ENCODE measurements at places on chromosomes 12 and 14. TPM values are rescaled to one million over a fixed set of nuclear protein-coding genes. Genes with fewer than 3 reads are reported as not detected.

GRCh38 chr14:96229315-96229714 lies 24.7 kb downstream of the BDKRB2 start:
- DNase-seq, result no peak

DNA sequence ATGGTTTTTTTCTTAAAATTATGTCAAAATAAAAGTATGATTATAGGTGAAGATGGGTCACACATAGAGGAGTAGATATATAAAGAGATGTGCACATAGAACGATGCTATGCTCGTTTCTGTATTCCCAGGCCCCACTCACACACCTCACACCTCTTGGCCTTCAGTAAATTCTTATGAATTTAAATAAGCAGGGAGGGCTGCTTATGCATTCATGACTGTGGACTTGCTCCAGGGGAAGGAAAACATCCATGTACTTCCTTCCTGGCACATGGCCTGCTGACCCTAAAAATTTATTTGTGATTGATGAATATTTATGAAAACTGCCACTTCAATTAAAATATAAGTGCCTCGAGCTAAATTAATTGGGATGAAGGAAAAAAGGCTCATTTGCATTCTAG lies 1306.7 kb upstream of the TMEM132C start:
- no peak for DNase-seq

DNA sequence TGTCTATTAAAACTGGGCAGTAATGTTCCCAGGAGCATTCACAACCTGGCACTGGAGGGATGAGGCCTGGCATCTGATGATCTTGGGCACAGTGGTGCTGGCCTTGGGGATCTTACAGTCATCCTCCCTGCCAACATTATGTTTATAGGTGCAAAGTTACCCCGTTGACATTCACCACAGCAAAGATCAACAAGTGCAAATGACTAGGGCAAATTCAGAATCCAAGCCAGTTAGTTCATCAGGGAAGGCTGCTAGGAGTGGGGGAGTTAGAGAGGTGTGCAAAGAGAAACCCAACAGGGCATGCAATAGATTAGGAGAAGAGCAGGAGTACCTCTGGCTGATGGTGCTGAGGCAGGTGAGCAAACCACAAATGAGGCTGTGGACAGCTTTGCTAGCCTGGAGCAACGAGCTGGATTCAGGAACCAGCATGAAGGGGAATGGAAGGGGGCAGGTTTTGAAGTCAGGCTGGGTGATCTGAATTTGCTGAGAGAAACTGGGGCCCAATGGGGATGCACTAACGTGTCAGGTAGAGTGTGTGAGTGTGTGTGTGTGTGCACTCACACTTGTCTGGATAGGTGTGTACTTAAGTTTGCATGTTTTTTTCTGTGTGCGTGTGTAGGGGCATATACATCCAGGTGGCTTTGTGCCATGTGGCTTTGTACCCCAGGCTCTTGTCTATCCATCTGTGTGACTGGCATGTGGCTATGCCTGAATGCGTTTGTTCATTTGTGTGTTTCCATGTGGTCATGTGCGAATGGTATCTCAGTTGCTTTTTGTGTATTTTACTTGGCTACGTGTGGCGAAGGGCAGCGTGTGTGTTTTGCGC lies 1.6 kb downstream of the CISTR start:
- peak; percentile 49 for DNase-seq

RND1 gene
- total RNA-seq, result 18.9 TPM

DNA sequence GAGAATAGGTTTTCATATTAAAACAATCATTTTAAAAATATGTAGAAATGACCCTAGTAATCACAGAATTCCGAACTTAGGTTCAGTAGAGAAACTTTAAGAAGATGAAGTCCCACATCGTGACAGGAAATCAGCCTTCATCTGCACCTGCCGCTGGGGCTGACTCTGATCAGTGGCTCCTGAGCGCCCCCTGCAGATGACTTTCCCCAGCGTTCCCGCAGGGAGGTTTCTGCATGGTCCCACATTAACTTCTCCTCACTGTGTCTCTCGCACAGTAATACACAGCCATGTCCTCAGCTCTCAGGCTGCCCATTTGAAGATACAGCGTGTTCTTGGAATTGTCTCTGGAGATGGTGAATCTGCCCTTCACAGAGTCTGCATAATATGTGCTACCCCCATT lies 1131.1 kb downstream of the TMEM121 start:
- DNase-seq, result no peak

- DNase-seq, result no peak
Measured at GRCh38 chr12:53230108-53230845, 1.7 kb downstream of the RARG start.

DNA sequence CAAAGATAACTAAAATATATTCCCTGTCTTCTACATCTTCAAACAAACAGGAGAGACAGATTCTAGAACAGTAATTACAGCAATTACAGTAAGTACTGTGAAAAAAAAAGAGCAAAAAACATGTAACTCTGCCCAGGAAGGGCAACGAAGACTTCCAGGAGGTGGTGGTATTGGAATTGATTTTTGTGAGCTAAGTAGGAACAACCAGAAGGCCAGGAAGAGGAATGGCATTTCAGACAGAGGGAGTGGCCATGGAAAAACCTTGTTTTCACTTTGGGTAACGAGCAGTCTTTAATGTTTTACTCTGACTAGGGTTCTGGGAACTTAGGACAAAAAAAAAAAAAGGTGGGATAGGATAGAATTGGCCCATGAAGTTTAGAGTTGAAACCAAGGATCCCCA lies 196.3 kb upstream of the PLEKHG7 start:
- no peak for DNase-seq

CIROP gene
- total RNA-seq, result 1.6 TPM

HPD gene
- 0.95 TPM for total RNA-seq

AMHR2 gene
- 23.6 TPM for total RNA-seq

GRCh38 chr12:915090-915489 lies 34.4 kb downstream of the RAD52 start:
- DNase-seq, result peak; percentile 65

GRCh38 chr12:106145539-106146447 lies 7.0 kb upstream of the NUAK1 start:
- peak; percentile 53 for DNase-seq

OTUB2 gene
- total RNA-seq, result 6.7 TPM

KLRG1 gene
- 3.1 TPM for total RNA-seq

GRCh38 chr14:96581902-96582301 lies 79.7 kb downstream of the PAPOLA start:
- DNase-seq, result peak; percentile 76

GRCh38 chr14:86221755-86222154 lies 691.8 kb downstream of the FLRT2 start:
- no peak for DNase-seq

GRCh38 chr12:122732170-122732569 lies 1.5 kb upstream of the HCAR1 start:
- no peak for DNase-seq

GRCh38 chr14:60212503-60213371 lies 36.3 kb upstream of the PPM1A start:
- no peak for DNase-seq

DNA sequence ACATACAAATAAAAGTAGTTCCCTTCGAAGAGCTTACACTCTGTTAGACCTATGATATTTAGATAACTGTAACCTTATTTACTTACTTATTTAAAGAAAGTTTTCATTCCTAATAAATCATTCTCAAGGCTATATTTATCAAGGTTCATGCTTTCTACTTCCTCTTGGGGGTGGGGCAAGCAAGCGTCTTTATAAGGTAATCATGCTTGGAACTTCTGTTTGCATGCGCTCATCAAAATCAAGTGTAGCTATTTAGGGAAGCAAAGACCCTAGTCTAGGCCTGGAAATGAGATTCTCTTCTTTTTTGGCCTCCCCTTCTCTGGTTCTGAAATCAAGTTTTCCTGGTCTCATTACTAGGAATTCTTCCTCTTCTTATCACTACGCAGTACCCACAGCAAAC lies 766 bp downstream of the RERG start:
- no peak for DNase-seq

DNA sequence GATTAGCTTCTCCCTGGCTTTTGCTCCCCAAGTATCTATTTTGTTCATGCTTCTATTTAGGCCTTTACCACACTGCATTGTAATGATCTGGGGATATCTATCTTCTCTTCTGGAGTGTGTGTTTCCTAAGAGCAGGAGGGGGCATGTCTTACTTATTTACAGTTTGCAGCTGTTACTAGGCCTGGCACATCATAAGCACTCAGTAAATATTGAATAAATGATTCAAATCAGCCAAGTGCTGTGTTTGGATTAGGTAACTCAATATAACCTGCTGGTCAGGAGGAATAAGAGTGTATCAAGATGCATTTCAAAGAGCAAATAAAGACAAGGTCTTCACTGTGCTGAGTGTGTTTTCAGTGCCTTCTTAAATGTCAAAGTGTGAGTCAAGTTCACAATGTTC lies 186.1 kb downstream of the FOXG1 start:
- no peak for DNase-seq

LTB4R2 gene
- total RNA-seq, result 9.5 TPM

DNA sequence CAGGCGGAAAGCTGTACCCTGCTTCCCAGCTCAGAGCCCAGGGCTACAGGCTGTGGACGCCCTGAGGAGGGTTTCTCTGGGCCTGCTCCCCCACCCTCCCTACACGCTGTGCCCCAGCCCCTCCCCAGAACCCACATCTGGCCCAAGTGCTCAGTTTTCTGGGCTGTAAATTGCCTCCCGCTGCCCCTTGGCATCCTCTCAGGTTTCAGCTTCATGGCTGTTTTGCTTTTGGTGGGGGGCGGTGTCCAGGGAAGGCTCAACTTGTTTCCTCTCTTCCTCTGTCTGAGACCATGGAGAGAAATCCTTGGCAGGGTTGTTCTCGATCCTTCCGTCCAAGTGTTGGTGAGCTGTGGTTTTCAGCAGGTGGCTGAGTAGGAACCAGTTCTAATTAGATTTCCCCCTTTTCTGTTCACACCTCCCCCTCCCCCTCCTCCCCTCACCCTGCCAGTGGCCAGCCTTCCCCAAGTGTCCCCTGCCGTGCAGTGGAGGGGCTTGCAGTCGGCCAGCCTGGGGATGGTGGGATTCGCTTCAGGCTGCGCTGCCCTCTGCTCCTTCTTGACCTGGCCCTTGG lies 61.8 kb downstream of the TSPAN9 start:
- peak; percentile 72 for DNase-seq

DNA sequence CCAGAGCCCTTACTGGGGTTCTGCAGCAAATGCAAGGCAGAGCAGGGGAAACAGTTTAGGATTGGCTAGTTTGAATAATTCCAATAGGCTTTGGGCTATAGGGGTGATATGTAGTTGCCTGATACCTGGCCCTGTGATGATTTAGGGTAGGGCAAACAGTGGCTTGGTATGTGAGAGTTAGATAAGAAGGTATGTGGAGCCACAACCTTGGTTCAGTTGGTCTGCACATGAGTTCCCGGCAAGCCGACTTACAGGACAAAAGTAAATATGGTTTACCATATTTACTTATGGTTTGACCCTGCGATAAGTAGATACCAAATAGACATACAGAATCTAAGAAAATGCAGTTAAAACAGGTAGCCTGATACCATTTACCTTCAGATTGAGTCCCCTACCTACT lies 8.3 kb upstream of the CAPRIN2 start:
- no peak for DNase-seq

- no peak for DNase-seq
Measured at GRCh38 chr14:50658203-50658602, 9.9 kb downstream of the SAV1 start.

- no peak for DNase-seq
Measured at GRCh38 chr12:123960029-123960735, 12.4 kb downstream of the CCDC92 start.

GPRC5D gene
- total RNA-seq, result not detected

- no peak for DNase-seq
Measured at GRCh38 chr12:21718944-21719650, 55.4 kb downstream of the KCNJ8 start.

DNA sequence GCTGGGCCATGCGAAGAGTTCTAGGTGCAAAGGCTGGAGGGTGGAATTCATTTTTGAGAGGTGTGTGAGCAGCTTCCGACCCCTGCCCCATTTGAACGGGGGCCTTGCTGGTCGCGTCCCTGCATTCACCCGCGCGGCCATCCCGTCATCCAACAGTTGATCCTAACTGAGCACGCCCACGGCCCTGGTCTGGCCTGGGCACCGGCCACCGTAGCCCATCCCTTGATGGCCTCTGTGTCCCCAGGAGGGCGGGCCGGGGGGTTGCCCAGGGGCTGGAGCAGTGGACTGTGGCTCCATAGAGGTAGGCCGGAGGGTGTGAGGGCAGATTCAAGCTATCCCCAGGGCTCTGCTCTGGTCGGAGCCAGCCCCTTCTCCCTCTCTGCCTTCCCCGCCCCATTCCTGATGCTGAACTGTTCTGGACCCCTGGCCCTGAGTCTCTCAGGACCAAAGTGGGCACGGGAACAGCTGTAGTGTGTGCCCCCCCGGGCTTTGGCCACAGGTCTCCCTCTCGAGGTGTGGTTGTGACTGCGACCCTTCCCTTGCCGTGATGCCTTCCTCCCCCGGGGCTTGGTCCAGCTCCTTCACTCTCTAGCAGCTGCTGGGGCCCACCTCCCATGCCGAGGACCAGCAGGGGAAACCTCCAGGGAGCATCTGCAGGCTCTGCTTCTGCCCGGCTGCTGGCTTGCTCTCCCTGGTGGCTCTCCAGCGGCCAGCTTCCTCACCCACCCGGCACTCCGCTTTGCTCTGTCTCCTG lies 9.1 kb downstream of the MEG3 start:
- no peak for DNase-seq

DNA sequence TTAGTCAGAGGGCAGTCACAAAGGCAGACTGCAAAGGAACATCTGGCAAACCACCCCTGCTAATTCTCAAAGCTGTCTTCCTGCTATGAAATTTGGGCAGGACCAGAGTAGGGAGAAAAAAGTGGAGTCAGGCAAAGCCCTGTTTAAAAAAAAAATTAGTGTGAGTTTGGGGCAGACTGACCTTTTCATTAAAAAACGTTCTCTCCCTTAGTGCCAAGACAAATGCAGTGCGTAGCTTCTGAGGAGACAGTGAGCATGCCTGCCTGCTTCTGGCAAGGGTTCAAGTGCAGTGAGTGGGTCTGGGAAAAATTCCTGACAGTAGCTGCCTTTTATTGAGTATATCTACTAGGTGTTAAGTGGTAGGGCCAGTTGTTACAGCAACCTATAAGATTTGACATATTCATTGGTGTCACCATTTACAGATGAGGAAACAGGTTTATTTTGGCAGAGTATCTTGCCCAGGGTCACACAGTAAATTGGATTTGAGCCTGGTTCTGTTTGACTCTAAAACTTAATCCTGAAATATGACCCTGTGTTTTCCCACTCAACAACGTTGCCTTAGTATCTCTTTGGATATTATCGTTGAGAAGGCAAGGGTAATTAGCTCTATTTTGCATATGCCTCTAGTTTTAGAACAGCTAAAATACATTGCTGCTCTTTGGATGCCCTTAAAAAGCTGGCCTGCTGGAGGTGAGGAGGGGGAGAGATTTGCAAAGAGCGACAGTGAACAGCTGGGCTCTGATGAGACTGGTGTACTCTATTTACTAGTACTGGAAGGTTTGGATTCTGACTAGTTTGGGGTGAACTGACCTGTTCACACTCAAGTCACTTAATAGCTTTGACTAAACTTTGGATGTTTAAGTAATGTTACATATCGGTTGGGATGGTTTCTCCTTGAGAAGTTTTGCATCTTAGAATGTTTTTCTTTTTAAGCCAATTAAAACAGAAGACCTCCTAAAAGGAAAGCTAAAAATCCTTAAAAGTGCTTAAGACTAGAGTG lies 72.8 kb downstream of the PAPOLA start:
- DNase-seq, result no peak
